ENCODE measurements at places on chromosomes 7 and 10.

DNA sequence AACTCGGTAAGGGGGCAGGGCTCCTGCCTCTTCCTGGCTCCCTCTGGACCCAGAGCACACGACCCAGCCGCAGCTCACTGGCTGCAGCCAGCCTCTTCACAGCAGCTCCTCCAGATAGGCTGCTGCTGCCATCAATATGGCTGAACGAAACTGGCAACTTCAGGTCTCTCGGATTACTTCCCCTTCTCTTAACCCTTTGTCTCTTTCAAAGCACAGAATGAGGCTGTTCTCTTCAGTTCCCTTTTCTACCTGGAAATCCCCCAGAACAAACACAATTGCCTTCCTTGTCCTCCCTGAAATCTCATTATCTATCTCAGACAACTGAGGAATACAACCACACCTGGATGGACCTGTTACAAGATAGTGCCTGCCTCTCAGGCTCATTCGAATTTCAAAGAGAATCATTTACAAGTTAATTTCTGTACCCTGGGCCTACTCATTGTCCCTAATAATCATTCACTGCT is 193.4 kb upstream of the MBL2 start:
- DNase-seq = no peak

- no peak for DNase-seq
These were observed 64.2 kb upstream of the PITRM1 start for GRCh38 chr10:3236644-3237404.

DNA sequence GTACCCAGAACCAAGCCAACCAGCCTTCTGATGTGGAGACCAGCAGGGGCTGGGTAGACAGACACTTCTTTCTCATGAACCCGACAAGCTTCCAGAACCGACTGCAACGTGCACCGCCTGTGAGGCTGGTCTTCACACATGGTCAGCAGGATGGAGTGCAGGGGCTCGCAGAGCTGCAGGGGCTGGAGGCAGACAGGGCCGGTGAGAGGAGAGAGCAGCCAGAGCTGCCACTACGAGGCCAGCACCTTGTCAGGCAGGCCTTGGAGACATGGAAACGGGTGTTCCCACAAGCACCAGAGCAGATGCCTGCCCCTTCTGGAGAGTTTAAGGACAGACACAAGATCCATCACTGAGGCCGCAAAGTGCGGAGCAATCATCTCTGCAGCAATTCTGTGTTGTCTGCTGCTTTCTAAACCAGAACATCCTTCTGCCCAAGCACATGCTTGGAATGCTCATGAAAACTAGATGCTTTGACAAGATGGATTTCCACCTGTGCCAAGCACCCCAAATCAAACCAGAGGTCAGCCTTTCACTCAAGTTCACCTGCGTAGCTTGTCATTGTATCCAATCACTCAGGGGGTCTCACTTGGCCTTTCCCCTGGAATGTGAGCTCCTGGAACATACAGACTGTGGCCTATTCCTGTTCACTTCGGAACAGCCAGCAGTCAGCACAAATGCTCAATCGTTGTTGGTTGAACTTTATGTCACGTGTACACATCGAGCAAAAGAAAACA is 32.2 kb downstream of the FRMPD2 start:
- DNase-seq = no peak

DNA sequence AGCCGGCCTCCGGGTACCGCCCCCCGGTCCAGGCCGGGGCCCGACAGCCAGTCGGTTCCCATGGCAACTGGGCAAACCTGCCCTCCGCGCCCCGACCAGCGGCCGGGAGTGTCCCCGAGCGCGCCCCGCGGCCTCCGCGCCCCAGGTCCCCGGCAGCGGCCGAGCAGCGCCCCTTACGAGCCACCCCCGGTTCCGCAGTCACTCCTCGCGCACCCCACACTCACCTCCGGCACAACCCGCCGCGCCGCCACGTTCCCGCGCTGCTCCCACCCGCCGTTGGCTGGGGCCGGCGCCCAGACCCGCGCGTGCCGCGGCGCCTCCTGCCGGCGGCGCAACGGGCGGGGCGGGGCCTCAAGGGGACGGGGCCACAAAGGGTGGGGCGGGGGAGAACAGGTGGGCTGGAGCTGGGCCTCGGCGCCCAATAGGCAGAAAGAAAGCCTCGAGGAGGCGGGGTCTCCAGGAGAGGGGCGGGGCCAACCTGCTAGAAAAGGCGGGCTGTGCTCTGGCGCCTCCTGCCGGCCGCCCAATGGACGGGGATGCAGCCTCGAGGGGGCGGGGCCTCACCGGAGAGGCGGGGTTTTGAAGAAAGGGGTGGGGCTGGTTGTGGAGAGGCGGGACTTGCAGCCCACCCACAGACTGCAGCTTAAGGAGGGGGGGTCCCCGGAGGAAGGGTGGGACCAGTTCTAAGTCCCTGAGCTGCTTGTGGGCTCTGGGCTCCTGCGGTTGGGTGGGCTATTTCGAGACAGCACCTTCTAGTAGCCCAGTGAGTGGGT is at the start of gene RADIL:
RADIL (minus strand) TSS at position 345 of the 773 bp plus-strand sequence. CDS start 5,577 bp downstream, outside the sequence.
- peak; percentile 89 for DNase-seq

- DNase-seq = peak; percentile 18
These were observed 789 bp downstream of the TCF7L2 start for GRCh38 chr10:112950714-112951358.
